Endothelial cell of umbilical vein (primary cell): ENCODE measurements at places on chromosomes 2 and 18. TPM values are rescaled to one million over a fixed set of nuclear protein-coding genes. Genes with fewer than 3 reads are reported as not detected.

Gene TMEM247
- polyA plus RNA-seq: not detected in 2 replicates

GRCh38 chr18:71398531-71398930 lies 1109.7 kb downstream of the SOCS6 start:
- peak; percentile 35 for DNase-seq

Gene IL1B
- polyA plus RNA-seq: 0.25 TPM in 1 of 2 replicates, not detected in the other

- peak; percentile 61 for DNase-seq
Measured at GRCh38 chr2:166516712-166517303, 22.8 kb upstream of the SCN7A start.

- no peak for DNase-seq
Measured at GRCh38 chr2:142875652-142876051, 1.8 kb upstream of the KYNU start.

GRCh38 chr2:38274286-38275276 lies 102.5 kb downstream of the ATL2 start:
- peak; percentile 77 for DNase-seq

- peak; percentile 40 for DNase-seq
Measured at GRCh38 chr2:159617100-159617499, 752 bp upstream of the BAZ2B start.

DNA sequence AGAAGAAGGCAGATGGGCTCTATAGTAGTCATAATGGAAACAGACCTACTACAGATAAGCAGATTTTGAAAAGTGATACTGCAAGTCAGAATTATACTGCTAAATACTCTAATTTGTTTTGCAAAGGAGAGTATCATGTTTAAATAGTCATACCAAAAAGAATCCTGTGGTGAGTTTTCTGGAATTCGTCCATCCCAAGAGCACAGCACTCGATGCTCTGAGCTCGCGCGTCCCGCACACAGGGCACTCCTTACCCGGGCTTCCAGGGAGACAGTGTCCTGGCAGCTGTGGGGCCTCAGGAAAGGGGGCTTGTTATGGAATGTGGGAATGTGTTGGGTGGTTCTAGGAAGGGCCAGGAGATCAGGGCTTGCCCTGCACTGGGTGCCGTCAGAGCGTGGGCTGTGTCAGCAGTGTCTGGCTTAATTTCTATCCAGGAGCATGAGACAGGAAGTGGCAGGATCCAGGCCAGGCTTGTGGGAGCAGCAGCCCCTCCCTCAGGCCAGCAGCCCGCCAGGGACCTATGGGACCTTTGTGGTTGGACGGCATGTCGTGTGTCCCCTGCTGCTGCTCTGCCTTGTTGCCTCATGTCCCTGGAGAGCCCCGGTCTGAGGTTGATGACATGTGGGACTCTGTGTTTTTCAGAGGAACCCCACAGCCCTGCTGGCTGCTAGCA lies 193.2 kb upstream of the TPO start:
- DNase-seq: no peak

- no peak for DNase-seq
Measured at GRCh38 chr2:174611006-174611405, 13.4 kb upstream of the WIPF1 start.

GRCh38 chr2:189673661-189674373 lies 653 bp upstream of the ANKAR start:
- DNase-seq: no peak

DNA sequence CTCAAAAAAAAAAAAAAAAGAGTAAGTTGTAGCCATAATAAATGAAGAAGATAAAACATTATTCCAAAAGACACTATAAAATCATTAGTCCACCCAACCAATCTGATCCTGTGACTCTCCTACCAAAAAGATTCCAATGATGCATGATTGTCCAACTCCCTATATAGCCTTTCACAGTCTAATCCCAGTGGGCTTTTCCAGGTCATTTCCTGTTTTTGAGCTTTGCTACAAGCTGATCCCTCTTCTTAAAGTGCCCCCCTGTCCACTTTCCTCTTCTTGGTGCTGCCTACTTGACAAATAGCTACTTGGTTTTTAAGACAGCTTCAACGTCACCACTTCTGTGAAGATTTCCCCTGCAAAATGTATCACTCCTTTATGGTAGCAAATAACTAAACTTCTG lies 88.4 kb downstream of the SEMA4F start:
- no peak for DNase-seq

DNA sequence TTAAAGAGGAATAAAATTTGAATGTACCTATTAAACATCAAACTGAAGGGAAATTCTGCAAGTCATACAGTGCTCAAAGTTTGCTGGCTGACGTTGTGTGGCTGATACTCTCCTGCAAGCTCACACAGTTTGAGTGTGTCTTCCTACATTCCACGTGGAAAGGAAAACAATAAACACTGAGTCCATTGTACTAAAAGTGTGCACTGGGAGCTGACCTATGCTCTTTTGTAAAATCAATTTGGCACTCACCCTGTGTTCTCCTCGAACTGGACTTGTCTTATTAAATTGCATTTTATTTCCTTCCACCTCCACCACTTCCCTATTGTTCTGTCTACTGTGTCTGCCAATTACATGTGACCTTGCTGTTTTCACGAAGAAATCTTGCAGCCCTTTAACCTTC lies 458.0 kb downstream of the CPS1 start:
- DNase-seq: peak; percentile 75

GRCh38 chr2:64819774-64820688 lies 166.3 kb upstream of the SERTAD2 start:
- no peak for DNase-seq
